GM23338 (cell line): ENCODE measurements at places on chromosomes 1 and 21. TPM values are rescaled to one million over a fixed set of nuclear protein-coding genes. Genes with fewer than 3 reads are reported as not detected.
A peak's percentile ranks its signal among the peaks of the same experiment; 100 is the strongest.

DNA sequence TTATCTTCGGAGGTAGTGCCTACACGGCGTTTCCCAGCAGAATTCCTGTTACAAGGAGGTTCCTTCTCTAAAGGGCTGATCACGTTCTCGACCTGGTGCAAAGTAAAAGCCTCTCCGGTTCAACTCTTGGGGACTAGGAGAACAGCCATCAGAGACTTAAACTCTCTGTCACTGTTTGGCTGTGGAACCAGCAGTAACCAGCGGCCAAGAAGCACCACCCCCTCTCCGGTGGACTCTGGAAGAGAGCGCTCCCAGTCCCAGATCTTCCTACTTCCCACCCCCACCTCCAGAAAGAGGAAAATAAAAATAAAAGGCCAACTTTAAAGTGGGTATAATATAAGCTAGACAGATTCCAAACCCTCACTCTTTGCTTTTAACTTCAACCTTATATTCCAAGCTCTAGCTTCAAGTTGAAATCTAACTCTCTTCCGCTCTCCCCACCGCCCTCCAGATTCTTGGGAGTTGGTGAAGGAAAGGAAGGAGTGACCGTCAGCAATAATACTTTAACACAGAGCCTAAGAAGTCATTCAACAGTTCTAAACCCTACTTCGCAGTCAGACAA lies 2.9 kb downstream of the BRINP3 start:
- peaks cover 50% of the 10 kb centered on the region for H3K27me3 ChIP-seq
- peaks cover 29% of the 10 kb centered on the region for H3K4me1 ChIP-seq
- H3K36me3 ChIP-seq = no peaks in the 10 kb centered on the region
- H3K4me3 ChIP-seq = peak overlapping the region; percentile 59
- peak; percentile 54 for DNase-seq

DNA sequence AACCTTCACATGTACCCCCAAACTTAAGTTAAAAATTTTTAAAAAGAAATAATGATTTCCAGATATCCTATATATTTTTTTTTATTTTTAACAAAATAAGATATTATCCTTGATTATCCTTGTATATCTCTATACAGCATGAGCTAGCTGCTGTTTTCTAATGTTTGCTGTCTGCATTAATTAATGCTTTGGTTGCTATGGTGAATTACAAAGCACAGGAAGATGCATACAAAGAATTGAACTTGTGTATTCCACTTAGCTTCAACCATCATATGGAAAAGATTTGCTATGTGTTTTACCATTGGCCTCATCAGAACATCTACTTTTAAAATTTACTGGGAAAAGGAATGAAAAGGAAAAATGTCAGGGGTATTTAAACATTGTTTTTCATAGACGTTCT lies 35.4 kb downstream of the VPS45 start:
- no peak overlapping the region for H3K27ac ChIP-seq
- H3K4me1 ChIP-seq = 0 out of 2 replicates have a peak, but pooled peaks cover 4% of the 10 kb centered on the region
- H3K4me3 ChIP-seq = no peak overlapping the region
- DNase-seq = no peak
- H3K27me3 ChIP-seq = no peaks in the 10 kb centered on the region

- H3K36me3 ChIP-seq = no peaks in the 10 kb centered on the region
- H3K27me3 ChIP-seq = no peaks in the 10 kb centered on the region
- no peak overlapping the region for H3K4me3 ChIP-seq
- H3K27ac ChIP-seq = no peak overlapping the region
Observed at GRCh38 chr1:198153804-198154203, 3.0 kb upstream of the NEK7 start.

DNA sequence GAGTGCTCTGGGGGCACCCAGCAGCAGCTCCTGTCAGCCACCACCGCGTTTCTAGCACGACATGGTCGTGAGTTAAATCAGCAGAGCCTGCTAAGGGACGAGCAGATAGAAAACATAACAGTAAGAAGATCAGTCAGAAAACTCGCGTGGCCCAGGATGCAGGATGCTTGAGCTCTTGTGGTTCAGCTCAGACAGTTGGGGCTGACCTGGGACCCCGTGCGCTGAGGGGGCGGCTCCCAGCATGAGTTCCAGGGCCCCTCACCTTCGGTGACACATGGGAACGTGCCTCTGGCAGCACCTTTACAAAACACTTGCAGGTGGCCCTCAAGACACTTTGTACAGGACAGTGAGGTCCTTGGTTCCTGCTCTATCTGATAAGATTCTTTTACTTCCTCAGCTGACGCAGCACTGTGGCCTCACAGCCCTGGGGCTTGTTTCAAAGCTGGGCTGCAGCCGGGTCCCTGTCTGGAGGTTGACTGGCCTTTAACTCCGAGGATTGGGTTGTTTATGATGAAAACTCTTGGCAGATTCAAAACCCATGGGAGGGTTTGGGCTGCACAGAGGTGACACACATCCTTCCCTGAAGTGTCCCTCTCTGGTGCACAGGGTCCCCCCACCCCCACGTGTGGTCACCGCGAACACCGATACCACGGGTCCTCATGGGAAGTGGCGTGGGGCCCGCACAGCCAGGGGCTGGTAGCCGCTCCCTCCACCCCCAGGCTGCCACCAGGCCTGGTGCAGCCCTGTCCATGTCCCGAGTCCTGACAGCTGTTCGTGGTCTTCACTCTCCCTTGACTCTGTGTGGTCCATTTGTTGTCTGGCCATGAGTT lies 65.3 kb upstream of the COL6A1 start:
- no peak overlapping the region for H3K27ac ChIP-seq
- no peak for DNase-seq
- no peak overlapping the region for H3K4me3 ChIP-seq
- H3K4me1 ChIP-seq = no peaks in the 10 kb centered on the region
- H3K27me3 ChIP-seq = no peaks in the 10 kb centered on the region

DNA sequence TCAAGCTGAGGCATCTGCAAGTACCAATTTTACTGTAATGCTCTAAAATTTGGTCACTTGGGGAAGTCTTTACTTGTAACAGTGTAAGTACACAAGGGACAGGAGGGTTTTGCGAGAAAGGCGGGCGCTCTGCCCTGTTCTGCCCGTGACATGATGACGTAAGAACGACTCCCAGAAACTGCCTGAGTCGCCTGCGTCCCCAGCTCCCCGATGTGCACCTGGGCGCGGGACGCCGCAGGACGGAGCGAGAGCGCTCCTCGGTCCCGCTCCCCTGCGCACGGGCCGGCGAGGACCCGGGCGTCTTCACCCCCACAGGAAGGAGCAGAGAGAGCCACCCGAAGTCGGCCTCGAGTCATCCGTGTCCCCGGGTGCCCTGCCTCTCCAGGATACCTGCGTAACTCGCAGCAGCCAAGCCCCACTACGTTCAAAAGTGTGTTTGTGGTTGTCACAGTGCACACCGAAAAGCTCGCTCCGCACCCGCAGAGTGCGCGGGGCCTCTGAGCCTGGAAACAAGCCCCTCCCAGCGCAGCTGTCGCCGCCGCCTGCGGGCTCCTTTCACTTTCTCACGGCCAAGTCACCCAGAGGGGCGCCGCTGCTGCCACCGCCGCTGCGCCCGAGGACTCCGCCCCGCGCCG lies 3.3 kb upstream of the ZBTB18 start:
- H3K4me3 ChIP-seq = peak overlapping the region; percentile 90
- H3K36me3 ChIP-seq = no peaks in the 10 kb centered on the region
- peaks cover 37% of the 10 kb centered on the region for H3K4me1 ChIP-seq
- peak overlapping the region; percentile 79 for H3K27ac ChIP-seq
- peak; percentile 64 for DNase-seq

- no peaks in the 10 kb centered on the region for H3K27me3 ChIP-seq
- H3K36me3 ChIP-seq = no peaks in the 10 kb centered on the region
- H3K4me3 ChIP-seq = no peak overlapping the region
- no peaks in the 10 kb centered on the region for H3K4me1 ChIP-seq
Observed at GRCh38 chr1:172288581-172288980, 131.9 kb upstream of the C1orf105 start.

- H3K27ac ChIP-seq = peak overlapping the region; percentile 87
- H3K27me3 ChIP-seq = no peaks in the 10 kb centered on the region
- peak overlapping the region; percentile 89 for H3K4me3 ChIP-seq
- DNase-seq = no peak
- H3K36me3 ChIP-seq = peaks cover 25% of the 10 kb centered on the region
Observed at GRCh38 chr1:153633161-153633753, 609 bp upstream of the CHTOP start.

DNA sequence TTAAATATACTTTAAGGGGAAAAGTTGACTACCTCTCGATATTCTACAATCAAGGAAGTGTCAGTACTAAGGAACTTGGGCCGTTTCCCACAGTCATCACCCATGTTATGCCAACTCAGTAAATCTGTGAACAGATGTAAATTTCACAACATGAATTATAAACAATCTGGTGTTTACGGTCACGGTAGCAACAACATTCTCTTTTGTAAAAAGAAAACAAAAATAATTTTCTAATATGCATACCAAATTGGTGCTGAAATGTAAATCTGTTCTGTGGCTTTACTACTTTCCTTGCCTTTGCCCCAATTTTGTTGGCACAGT lies 1.2 kb downstream of the SH3GLB1 start:
- H3K36me3 ChIP-seq = no peaks in the 10 kb centered on the region
- H3K27ac ChIP-seq = peak overlapping the region; percentile 71; the same call in 1 of the 2 replicates
- no peaks in the 10 kb centered on the region for H3K27me3 ChIP-seq

- H3K27me3 ChIP-seq = no peaks in the 10 kb centered on the region
- H3K36me3 ChIP-seq = no peaks in the 10 kb centered on the region
- no peak overlapping the region for H3K27ac ChIP-seq
- H3K4me1 ChIP-seq = peaks cover 14% of the 10 kb centered on the region
- DNase-seq = no peak
Observed at GRCh38 chr21:35399706-35400105, 350.6 kb upstream of the RUNX1 start.

GRCh38 chr1:59502009-59502691 lies 205.3 kb downstream of the FGGY start:
- no peaks in the 10 kb centered on the region for H3K36me3 ChIP-seq
- DNase-seq = no peak
- no peaks in the 10 kb centered on the region for H3K27me3 ChIP-seq
- H3K27ac ChIP-seq = no peak overlapping the region
- no peak overlapping the region for H3K4me3 ChIP-seq
- peaks cover 10% of the 10 kb centered on the region; the same call in 1 of the 2 replicates for H3K4me1 ChIP-seq

- DNase-seq = no peak
- no peaks in the 10 kb centered on the region for H3K36me3 ChIP-seq
- H3K27me3 ChIP-seq = no peaks in the 10 kb centered on the region
Observed at GRCh38 chr1:47582891-47583608, 145.2 kb downstream of the FOXD2 start.

GRCh38 chr1:203406446-203407045 lies 55.6 kb upstream of the FMOD start:
- no peak overlapping the region for H3K27ac ChIP-seq
- H3K27me3 ChIP-seq = no peaks in the 10 kb centered on the region
- H3K36me3 ChIP-seq = no peaks in the 10 kb centered on the region
- H3K4me1 ChIP-seq = peaks cover 8% of the 10 kb centered on the region

- no peaks in the 10 kb centered on the region for H3K27me3 ChIP-seq
- no peaks in the 10 kb centered on the region; the same call in 1 of the 2 replicates for H3K36me3 ChIP-seq
- H3K4me1 ChIP-seq = no peaks in the 10 kb centered on the region
- no peak overlapping the region for H3K27ac ChIP-seq
- no peak overlapping the region for H3K4me3 ChIP-seq
- DNase-seq = no peak
Observed at GRCh38 chr1:3954170-3955169, 54.4 kb upstream of the C1orf174 start.

DNA sequence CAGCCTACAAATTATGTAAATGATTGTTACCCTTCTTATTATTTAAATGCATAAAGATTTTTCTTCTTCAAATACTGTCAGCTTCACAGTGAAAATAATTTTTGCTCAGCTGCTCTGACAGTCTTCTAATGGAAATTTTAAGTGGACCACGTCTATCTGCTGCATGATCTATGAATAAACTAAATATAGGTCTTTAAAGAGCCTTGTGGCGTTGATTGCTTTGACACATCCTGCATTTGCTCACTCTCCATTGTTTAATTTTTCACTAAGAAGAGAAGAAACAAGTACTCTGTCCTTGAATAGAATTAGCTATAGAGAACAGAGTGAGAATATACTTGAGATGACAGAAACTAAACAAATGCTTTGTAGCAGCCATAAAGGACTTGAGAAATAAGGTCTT lies 826.1 kb downstream of the MRPL39 start:
- H3K4me1 ChIP-seq = no peaks in the 10 kb centered on the region
- no peak overlapping the region for H3K27ac ChIP-seq
- H3K36me3 ChIP-seq = no peaks in the 10 kb centered on the region
- no peak for DNase-seq
- H3K4me3 ChIP-seq = no peak overlapping the region
- H3K27me3 ChIP-seq = no peaks in the 10 kb centered on the region

DNA sequence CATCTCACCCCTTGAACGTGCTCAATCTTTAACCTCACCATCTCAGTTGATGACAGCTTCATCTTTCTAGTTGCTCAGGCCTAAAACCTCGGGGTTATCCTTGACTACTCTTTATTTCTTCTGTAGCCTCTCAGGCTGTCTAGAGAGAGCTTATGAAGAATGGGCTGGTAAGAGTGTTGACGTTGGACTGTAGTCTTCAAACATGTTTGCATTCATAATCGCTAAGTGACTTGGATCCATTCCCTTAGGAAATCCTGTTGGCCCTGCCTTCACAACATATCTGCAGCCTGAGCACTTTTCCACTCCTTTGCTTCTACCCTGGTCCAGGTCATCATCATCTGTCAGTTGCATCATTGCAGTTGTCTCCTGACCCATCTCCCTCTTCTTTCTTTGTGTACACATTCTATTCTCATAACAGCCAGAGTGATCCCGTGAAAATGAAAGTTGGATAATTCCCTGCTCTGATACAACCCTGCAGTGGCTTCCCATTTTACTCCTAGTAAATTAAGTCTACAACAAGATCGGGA lies 10.5 kb downstream of the UCK2 start:
- H3K27me3 ChIP-seq = no peaks in the 10 kb centered on the region
- H3K36me3 ChIP-seq = no peaks in the 10 kb centered on the region
- DNase-seq = no peak

DNA sequence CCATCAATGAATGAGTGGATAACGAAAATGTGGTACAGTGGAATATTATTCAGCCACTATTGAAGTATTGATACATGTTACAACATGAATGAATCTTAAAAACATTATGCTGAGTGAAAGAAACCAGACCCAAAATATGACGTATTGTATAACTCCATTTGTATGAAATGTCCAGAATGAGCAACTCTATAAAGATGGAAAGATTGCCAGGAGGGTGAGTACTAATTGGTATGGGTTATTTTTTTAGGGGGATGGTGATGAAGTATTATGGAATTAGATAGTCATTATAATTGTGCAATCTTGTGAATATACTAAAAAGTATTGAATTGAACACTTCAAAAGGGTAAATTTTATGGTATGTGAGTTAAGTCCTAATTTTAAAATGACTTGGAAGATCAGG lies 278.6 kb downstream of the SIPA1L2 start:
- H3K27ac ChIP-seq = no peak overlapping the region
- H3K36me3 ChIP-seq = no peaks in the 10 kb centered on the region
- no peak for DNase-seq
- H3K4me1 ChIP-seq = no peaks in the 10 kb centered on the region
- H3K27me3 ChIP-seq = no peaks in the 10 kb centered on the region

- H3K27ac ChIP-seq = no peak overlapping the region
- DNase-seq = peak; percentile 33
- no peak overlapping the region for H3K4me3 ChIP-seq
- no peaks in the 10 kb centered on the region for H3K36me3 ChIP-seq
- no peaks in the 10 kb centered on the region for H3K4me1 ChIP-seq
- H3K27me3 ChIP-seq = no peaks in the 10 kb centered on the region
Observed at GRCh38 chr1:30101487-30102227, 621.7 kb downstream of the MATN1 start.

AADACL3 gene
- total RNA-seq = 1.5 and 2.1 TPM in 2 replicates

CRYBG2 gene
- total RNA-seq = 10.0 and 18.4 TPM in 2 replicates

LRRC7 gene
- total RNA-seq = not detected in 2 replicates

TNFRSF18 gene
- total RNA-seq = 0.58 and 1.5 TPM in 2 replicates

CENPS gene
- total RNA-seq = 4.7 and 8.6 TPM in 2 replicates

S100B gene
- 0.23 and 1.5 TPM in 2 replicates for total RNA-seq

LENEP gene
- 1.5 and 1.6 TPM in 2 replicates for total RNA-seq

RYR2 gene
- 6.7 and 10.0 TPM in 2 replicates for total RNA-seq

C1orf105 gene
- not detected in 2 replicates for total RNA-seq

AQP10 gene
- not detected in 2 replicates for total RNA-seq

S100A7A gene
- not detected in 2 replicates for total RNA-seq
